ENCODE measurements at places on chromosomes 12 and 14.
A peak's percentile ranks its signal among the peaks of the same experiment; 100 is the strongest.

- no peak for DNase-seq
Observed at GRCh38 chr12:29672580-29672979, 111.2 kb downstream of the TMTC1 start.

GRCh38 chr12:84502180-84502860, 410.3 kb downstream of the SLC6A15 start:
- DNase-seq, result no peak

- no peak for DNase-seq
Observed at GRCh38 chr14:68940614-68941185, 38.4 kb downstream of the ACTN1 start.

DNA sequence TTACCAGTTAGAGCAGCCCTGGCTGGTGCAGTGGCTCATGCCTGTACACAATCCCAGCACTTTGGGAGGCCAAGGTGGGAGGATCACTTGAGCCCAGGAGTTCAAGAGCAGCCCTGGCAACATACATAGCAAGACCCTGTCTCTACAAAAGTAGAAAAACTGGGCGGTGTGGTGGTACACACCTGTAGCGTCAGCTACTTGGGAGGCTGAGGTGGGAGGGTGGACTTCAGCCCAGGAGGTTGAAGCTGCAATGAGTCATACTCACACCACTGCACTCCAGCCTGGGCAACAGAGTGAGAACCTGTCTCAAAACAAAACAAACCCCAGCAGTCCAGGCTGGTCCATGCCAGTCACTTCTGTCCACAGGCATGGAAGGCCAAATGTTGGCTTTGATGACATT, 7.4 kb downstream of the COX14 start:
- DNase-seq, result no peak

GRCh38 chr12:13028825-13029570, 15.2 kb upstream of the FAM234B start:
- DNase-seq, result no peak

- no peak for DNase-seq
Observed at GRCh38 chr12:114131824-114132223, 165.7 kb upstream of the RBM19 start.

DNA sequence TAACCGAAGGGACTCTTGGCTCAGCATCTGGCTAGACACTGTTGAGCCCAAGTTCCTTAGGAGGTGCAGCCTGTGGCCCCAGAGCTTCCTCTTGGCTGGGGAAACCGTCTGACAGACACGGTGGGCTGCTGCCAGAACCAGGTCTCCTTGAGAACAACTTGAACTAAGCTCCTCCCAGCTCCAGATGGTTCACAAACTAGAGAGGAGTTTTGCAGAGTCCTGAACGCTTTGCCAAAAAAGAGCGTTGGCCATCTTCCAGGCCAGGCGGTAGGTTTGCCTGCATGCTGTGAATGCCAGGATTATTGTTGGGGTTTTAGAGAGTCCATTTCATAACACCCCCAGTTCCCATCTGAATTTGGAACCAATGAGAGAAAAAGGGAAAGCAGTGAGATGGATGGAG, 399.8 kb downstream of the RGS6 start:
- DNase-seq, result no peak

DNA sequence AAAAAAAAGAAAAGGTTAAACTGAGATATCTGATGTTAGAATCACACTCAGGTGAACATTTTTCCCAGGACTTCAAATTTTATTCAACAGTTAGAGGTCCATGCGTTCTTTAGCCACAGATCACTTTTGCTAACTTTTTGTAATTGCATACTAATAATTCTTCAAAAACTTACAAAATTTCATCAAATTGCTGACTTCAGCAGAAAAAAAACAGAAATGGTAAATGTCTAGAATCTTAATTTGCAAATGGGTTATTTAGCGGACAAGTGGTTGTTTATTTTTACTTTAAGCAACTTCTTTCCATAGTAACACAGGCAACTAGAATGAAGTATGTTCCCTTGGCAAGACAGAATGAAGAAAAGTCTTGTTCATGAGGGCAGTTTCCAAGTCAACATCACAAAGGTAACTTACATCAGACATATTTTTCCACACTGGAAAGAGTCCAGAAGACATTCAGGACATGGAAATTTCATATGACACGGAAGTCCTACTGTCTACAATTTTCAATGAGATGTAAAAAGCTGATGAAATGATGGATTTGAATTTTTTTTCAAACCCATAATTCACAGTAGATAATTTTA, 62.5 kb upstream of the SOX5 start:
- DNase-seq, result no peak

DNA sequence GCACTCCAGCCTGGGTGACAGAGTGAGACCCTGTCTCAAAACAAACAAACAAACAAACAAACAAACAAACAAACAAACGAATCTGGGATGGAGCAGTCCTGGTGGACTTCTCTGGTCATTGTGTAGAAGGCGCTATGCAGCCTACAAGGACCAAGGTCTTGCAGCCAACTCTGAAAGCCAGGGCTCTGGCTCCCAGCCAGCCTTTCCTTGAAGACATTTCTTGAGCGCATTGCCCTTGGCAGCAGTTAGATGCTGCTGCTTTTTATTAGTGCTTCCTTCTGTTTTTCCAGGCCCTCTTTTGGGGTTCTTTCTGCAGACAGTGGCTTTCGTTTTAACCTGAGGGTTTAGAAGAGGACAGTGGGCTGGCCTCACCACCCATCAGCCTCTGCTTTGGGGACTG, 20.2 kb downstream of the CCDC177 start:
- DNase-seq, result no peak

DNA sequence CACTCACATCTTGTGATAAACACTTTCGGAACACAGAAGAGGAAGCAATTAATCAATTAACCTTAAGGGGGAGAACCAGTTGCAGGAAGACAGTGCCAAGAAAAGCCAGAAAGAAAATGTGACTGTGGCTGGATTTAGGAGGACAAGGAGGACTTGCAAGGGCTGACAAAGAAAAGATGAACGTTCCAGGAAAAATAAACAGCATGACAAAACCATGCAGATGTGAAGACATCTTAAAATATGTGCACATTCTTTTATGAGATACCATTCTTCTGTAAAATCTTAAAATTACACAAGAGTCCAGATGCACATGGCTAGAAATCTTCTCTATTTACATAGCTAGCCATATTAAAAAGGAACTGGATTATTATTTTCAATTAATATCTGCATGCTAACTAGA, 33.4 kb downstream of the KITLG start:
- DNase-seq, result no peak

DNA sequence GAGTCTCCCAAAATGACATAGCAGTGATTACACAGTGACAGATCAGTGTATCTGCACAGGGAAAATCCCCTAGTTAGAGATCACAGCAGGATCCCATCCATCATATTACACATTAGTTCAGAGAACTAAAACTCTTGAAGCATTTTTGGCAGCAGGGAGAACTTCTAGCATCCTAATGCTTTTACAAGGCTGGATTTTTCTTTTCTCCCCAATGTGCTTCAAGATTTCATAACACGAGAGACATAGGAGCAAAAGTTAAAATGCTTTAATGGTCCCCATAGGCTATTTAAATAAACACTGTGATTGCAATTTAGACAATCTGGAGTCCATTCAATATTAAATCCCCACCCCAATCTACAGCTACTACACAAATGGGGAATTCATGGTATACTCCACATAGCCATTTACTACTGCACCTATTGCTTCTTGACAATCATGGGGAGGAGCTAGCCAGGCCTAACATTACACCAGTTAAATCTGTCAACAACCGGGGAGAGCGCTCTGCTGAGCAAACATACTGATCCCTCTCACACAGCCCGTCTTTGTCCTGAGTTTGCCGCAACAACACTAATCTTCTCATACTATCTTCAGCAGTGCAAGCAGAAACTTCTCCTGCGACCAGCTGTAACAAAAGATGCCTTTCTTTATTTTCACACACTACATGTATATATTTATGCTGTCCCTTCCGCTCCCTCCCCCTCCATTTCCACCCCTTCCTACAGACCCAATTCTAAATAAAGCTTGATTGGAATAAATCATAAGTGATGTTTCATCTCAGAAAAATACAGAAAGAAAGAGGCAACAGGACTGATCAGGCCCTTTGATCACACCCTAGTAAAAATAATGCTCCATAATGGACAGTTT, 120.3 kb upstream of the SOX5 start:
- peak; percentile 32 for DNase-seq

DNA sequence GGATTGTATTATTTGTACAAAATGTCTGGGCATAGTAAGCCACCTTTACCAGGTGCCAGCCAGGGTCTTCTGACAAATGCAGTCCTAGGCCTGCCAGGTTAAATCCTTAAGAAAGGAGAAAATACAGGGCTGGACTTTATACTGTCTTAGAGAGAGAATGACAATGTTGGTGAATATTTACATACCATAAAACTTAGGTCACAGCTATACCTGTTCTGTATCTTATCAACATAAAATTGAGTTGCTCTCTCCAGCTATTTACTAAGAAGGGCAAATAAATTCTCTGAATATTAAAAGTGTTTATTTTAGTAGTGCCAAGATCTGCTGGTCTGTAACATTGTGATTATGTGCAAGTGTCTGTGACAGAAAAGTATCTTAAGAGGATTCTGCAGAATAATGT, 971.1 kb downstream of the AACS start:
- DNase-seq, result no peak

DNA sequence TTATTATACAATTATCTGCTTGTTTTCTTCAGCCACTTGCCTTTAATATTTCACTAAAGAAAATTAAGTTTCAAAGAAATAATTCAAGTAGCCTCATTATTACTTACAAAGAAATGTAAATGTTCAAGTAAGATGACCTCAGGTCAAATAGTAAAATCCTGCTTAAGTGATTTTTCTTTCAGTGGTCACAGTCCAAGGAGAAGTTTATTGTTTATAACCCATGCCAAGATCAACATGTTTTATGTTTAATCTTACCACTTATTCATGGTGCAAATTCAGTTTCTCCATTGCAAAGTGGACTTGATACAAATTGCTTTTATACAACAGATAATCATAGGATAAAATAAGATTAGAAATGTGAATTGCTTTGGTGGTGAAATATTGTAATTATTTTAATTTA, 370.2 kb upstream of the FLRT2 start:
- DNase-seq, result no peak

- no peak for DNase-seq
Observed at GRCh38 chr12:9597365-9597764, 10.4 kb downstream of the KLRB1 start.

- DNase-seq, result no peak
Observed at GRCh38 chr12:70260646-70261045, 17.4 kb downstream of the CNOT2 start.

DNA sequence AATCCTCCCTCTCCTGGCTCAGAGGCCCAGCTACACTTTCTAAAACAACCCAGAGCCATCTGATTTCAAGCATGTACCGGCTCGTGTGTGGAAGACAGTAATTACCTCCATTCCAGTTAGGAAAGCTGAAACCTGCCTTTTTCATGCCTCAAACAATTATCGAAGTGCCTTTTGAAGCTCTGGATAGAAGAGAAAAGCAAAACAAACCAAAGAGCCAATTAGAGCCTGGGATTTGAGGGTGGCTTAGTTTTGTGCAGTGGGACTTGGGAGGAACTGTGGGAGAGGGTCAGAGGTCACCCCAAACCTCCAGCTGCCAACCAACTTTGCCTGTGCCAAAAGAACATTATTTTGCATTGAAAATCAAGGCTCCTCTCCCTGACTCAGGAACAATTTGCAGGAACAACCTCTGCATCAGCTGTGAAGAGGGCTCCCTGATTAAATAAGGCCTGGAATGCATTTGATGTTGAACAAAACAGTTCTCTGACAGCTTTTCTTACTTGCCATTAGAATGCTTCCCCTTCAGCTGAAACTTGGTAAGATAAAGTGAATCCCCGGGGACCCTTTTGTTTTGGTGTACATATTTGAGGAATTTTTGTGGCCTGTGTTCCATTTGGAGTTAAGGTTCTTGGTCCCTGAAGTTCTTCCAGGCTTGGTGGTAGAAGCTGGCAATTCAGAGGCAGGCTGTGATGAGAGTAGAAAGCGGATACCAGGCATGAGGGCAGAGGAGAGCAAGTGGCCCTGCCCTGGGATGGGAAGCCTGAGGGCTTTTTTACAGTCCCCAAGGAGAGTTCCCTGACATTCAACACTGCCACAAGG, 270.1 kb downstream of the ZFP36L1 start:
- no peak for DNase-seq

GRCh38 chr12:117732761-117733548, 235.8 kb downstream of the KSR2 start:
- DNase-seq, result no peak

DNA sequence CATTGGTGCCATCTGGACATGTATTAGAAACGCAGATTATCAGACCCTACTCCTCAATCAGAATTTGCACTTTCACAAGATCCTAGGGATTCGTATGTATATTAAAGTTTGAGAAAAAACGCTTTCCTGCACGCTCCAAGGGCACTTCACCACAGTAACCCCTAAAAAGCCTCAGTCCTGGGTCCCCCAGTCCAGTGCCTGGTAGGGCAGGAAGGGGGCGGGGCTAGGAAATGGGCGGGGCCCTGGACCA, 369 bp downstream of the DEPDC4 start:
- peak; percentile 90 for DNase-seq

DNA sequence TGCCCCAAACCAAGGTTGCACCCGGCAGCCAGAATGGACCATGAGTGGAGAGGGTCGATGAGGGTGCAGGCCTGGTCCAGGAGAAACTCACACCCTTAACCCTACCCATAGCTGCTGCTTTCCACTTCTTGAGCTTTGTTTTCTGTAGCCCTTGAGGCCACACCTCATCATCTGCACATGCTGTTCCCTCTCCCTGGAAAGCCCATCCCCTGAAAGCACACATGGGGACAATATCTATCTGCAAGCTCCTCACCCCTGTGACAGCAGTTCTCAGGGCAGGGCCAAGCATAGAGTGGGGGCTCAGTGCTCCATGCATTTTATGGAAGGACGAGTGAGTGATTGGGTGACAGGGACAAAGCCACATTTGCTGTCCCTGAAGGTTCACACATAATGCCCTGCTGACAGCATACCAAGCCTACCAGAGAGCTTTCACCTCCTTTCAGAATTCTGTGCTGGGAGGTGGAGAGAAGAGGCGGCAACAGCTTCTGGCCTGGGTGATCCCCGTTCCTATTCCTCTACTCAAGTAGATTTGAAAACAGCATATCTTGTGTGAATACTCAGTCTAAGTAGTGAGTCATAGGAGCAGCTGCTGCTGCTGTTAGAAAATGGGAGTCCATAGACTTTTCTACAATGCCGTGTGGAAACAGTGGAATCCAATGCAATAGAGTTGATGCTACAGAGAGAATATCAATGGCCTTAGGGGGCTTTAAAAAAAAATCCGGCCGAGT, 44.6 kb downstream of the SRGAP1 start:
- no peak for DNase-seq

DNA sequence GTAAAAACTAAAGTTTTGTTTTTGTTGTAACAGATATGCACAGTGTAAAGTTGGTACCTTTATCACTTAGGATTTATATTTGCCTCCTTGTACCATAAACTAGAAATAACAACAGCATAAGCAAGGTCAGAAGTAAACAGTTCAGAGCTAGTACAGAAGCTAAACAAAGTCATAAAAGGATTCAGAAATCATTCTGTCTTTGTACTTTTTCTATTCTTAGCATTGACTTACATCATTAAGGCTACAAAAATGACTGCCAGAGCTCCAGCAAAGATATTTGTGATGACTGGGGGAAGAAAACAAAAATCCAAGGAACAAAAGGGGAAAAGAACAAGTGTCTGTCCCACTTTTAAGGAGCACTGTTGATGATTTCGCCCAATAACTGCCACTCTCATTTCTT, 347.2 kb downstream of the CCDC91 start:
- no peak for DNase-seq

All from left kidney (tissue), 8 donors.